ENCODE measurements at places on chromosomes 2 and 18.
A peak's percentile ranks its signal among the peaks of the same experiment; 100 is the strongest.

- no peak for DNase-seq
These were observed 46.7 kb downstream of the FBXO48 start for GRCh38 chr2:68420254-68420910.

- DNase-seq, result peak; percentile 32
These were observed 30.1 kb downstream of the INO80C start for GRCh38 chr18:35467624-35468016.

DNA sequence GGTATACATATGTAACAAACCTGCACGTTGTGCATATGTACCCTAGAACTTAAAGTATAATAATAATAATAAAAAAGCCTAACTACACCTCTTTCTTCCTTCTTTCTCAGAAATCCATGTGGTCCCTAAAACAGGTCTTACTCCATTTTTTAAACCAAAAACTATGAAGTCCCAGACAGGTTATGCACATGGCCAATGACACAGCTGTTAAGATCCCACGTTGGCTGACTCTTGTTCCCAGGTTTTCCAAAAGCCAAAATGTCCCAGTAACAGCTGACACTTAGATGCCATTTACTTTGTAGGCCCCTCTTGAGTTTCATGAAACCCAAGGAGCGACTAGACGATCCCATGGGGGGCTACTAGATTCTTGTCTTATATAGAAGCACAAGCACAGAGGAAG is 97.0 kb downstream of the KCNF1 start:
- DNase-seq, result no peak

DNA sequence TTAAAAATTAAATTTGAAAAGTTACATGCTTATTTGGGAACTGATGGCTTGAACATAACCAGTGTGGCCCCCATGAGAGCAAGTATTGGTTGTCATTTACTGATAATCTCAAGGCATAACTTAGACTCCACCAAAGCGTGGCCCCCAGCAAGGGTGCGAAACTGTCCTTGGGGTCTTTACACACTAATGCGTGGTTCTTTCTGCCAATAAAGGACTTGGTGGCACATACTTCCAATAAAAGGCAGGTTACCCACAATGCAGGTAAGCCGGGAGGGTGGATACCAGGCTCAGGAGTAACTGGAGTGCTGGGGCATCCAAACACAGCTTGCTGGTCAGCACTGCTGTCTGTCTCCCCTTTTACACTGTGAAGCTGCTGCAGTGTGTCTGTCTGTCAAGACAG is 278.2 kb upstream of the NCKAP5 start:
- no peak for DNase-seq

GRCh38 chr18:39241534-39241933 is 1675.9 kb upstream of the CELF4 start:
- no peak for DNase-seq

GRCh38 chr2:232200195-232200594 is 178.4 kb upstream of the ALPP start:
- no peak for DNase-seq

GRCh38 chr2:165239230-165239629 is at the start of gene SCN2A:
TSS of gene SCN2A (plus strand) at chr2:165239414. CDS start at chr2:165295824, 56,410 bp downstream.
- DNase-seq, result no peak
